ENCODE measurements at places on chromosomes 4 and X.

GRCh38 chr4:59175617-59176016 lies 2024.5 kb upstream of the ADGRL3 start:
- no peak for DNase-seq

DNA sequence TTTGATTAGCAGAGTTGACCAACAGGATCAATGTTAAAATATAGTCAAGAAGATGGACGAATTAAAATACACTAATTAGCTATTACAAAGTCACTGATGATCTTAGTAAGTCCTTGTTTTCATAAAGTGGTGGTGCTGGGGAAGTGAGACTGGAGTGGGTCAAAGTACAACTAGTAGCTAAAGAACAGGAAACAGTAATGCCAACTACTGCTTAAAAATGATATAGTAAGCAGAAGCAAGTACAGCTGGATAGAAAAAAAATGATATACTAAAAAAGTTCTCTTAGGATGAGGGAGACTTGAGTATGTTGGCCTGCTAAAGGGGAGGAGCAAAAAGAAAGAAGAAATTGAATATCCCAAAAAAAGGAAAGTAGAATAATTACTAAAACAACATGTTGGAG lies 580.8 kb upstream of the FTHL17 start:
- no peak for DNase-seq

- no peak for DNase-seq
Observed at GRCh38 chr4:119506806-119507205, 121.8 kb downstream of the PDE5A start.

GRCh38 chrX:40010550-40011321 lies 87.0 kb downstream of the BCOR start:
- DNase-seq, result no peak

GRCh38 chr4:92100975-92101374 lies 202.8 kb upstream of the GRID2 start:
- no peak for DNase-seq
